NAMALWA (cell line): ENCODE measurements at places on chromosomes 6 and 20.

DNA sequence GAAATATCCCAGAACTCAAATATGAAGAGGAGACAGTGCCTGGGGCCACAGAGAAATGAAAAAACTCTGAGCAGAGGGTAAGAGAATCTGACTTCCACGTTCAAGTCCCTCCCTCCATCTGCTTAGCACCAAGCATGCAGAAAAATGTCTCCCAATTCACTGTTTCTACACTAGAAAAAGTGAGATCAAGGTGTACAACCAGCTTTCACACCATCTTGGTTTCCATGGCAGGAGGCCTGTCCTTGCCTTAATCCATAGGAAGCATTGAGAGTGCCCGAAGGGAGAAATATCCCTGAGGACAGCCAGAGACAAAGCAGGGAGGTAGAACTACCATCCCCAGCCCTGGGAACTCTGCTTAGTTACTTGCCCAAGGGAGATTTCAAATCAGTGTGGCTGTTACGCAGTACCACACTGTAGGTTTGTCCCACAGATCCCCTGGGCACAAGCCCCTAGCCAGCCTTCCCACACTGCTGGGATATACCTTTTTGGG lies 82.9 kb downstream of the SCML4 start:
- DNase-seq, result no peak

DNA sequence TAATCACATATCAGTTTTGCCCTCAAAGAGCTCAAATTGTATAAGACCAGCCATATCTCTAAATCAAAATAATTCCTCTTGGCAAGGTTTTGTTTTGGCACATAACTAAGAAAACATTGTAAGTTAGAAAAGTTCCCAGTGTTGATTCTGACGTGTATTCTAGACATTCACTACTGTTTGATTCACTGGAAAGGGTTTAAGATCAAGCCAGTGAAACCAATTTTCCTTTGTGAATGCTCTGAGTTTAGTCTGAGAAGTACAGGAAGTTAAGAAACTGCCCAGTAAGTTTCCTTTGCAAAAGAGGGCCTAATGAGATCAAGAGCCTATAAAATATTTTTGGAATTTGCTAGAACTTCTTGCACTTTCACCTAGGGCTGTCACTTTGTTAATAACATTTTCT lies 143.0 kb downstream of the FNDC1 start:
- DNase-seq, result no peak

GRCh38 chr6:105986998-105987397 lies 99.1 kb upstream of the PRDM1 start:
- no peak for DNase-seq

DNA sequence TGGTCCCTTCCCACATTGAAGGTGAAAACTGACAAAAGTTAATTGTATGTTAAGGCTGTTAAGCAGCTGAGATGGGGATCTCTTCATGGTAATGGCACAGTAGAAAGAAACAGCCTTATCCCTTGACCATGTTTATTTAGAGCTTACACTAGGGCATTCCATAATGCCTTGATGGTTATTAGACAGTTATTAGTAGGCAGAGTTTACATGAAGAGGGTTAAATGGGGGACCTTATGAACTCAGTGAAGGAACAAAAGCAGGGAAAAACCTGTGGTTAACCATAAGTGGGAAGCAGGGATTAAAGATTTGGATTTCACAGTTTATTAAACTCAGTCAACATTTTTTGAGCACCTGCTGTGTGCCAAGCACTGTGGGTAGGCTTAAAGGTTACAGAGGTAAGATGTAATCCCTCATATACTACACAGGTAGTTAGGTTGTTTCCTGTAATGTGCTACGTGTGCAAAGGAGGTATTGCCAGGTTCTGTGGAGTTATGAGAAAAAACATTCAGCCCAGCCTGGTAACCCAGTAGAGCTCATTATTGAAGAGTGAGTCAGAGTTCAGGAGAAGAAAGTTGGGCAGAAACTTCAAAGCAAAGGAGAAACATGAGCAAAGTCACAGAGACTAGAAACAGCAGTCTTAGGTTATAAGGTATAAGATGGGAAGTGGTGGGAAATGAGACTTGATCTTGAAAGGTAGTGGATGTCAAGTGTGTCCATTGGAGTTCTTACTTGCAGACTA lies 32.3 kb upstream of the GNRH2 start:
- no peak for DNase-seq

DNA sequence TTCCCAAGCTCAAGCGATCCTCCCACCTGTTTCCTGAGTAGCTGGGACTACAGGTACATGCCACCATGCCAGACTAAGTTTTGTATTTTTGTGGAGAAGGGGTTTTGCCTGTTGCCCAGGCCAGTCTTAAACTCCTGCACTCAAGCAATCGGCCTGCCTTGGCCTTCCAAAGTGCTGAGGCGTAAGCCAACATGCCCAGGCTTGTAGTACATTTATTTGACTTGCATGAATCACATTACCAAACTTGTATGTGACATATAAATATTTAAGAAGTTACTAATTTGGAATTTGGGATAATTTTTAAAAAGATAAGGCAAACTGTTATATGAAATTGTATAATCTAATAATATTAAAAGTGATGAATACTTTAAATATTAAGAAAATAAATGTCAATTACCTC lies 157.6 kb downstream of the MCHR2 start:
- no peak for DNase-seq

DNA sequence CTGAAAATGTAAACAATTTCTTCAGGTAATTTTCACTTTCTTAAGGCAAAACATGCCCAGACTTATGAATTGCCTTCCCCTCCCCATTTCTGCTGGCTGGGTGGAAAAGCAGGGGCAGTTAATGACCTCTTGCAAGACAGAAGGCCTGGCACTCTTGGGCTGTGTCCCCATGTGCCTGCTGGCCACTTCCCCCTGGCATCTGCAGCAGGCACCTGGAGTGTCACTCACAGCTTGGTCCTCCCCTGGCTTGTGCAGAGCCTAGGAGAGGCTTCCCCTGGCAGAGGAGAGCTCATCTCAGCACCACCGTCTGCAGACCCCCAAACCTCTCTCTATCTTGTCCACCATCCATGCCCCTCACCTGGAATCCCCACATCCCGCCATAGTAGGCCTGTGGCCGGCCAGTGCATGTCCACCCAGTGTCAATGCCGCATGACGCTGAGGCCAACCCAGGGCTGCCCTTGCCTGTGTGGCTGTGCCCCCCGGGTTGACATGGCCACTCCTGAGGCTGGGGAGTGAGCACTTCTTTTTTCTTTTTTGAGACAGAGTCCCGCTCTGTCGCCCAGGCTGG lies 83.5 kb upstream of the SLC22A23 start:
- DNase-seq, result no peak

- no peak for DNase-seq
These were observed 56.8 kb downstream of the MYH7B start for GRCh38 chr20:35012227-35013069.

DNA sequence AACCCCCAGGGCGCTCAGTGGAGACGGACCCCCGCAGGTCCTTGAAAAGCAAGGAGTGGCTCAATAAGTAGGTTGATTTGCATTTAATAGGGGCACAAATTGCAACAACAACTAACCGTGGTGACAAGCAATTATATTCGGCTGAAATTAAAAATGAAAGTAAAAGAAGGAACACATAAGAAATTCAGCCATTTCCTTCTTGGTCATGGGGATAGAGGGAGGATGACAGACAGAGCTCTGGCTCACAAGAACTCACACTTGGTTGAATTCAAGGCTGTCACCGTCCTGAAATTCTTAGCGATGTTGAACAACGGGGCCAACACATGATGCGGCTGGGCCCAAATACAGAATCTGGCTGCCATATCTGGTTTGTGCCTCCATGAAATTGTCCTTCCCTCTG lies 129.0 kb downstream of the EDN3 start:
- no peak for DNase-seq

DNA sequence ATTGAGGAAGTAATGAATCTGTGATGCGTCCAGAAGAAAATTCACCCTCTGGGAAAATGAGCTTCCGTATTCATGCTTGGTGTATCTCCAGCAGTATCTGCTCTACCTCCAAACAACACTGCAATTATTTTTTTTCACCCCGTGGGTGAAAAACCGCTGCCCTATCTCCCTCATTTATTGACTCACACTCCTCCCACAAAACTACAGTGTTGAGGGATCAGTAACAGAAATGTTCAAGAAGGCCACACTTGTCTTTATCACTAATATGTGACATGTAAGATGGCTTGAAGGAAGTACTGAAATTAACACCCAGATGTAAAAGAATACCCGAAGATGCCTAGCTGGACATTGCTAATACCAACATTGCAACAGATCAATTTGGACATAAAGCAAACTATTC lies 4.9 kb upstream of the TBX18 start:
- no peak for DNase-seq

- no peak for DNase-seq
These were observed 165.5 kb downstream of the SYNE1 start for GRCh38 chr6:152471456-152472265.

GRCh38 chr6:100892116-100892515 lies 11.0 kb upstream of the ASCC3 start:
- DNase-seq, result no peak

GRCh38 chr6:35041086-35041861 lies 99.9 kb downstream of the TCP11 start:
- no peak for DNase-seq

DNA sequence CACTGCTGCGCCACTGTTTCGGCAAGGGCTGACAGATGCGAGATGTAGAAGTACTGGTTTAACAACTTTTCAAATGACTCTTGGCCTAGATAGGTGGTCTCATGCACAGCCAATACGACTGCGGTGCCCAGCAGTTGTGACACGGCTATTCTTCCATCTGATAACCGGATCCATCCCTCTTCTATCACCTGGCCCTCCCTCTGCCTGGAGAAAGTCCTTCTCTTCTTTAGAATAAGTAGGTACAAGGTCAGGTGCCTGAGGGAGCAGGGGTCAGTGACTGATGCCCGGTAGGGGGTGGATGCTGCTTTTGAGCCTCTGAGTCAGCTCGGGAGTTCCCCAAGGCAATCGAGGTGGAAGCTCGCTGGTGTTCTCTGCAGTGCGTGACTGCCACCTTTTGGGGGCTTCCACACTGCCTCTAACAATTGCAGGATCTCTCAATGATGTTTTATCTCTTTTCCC lies 166.8 kb upstream of the GRIK2 start:
- DNase-seq, result peak; percentile 23

DNA sequence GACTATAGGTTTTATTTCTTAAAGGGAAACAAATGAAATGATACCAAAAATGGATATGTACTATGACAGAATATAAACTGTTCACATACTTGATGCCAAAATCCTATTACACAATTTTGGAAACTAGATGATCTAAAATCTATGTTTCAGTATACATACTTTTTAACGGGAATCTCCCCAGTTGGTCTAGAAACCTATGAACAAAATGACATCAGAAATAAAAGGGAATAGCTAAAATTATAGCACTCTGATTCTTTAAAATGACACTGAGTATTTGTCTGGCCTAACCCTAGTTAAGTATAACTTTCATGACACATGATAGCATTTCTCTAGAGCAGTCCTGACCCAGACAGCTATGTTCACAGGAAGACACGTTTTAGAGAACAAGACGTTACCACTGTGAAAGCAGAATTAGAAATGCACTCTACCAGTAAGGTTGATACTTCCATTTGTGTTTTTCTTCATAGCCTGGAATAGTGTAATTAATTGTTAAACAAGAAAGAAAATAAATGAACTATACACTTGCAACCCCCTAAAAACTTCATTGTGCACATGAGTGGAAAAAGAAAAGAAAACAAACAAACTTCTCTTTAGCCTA lies 3.3 kb downstream of the OSER1 start:
- no peak for DNase-seq

GRCh38 chr6:47789553-47789952 lies 7.7 kb downstream of the OPN5 start:
- DNase-seq, result no peak

DNA sequence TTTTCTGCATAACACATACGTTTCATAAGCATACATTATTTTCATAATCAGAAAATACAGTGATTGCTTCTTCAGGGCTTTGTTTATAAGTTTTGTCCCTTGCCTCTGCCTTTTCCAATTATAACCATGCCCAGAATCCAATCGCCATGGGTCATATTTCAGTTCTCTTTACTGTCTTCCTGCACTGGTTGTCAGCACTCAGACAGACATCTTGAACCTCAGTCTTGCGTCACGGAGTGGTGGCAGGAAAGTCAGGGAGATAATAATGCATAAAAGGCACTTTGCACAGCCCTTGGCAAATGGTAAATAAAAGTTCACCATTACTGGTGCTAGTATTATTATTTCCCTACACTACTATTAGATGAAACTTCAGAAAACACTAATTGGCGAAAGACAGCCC lies 7.2 kb downstream of the KIF16B start:
- no peak for DNase-seq

- no peak for DNase-seq
These were observed 406.5 kb downstream of the KIF16B start for GRCh38 chr20:16166737-16167136.

- no peak for DNase-seq
These were observed 259.4 kb upstream of the AGPAT4 start for GRCh38 chr6:161533266-161533665.
